ENCODE measurements at places on chromosomes 3 and 15. TPM values are rescaled to one million over a fixed set of nuclear protein-coding genes. Genes with fewer than 3 reads are reported as not detected.

DNA sequence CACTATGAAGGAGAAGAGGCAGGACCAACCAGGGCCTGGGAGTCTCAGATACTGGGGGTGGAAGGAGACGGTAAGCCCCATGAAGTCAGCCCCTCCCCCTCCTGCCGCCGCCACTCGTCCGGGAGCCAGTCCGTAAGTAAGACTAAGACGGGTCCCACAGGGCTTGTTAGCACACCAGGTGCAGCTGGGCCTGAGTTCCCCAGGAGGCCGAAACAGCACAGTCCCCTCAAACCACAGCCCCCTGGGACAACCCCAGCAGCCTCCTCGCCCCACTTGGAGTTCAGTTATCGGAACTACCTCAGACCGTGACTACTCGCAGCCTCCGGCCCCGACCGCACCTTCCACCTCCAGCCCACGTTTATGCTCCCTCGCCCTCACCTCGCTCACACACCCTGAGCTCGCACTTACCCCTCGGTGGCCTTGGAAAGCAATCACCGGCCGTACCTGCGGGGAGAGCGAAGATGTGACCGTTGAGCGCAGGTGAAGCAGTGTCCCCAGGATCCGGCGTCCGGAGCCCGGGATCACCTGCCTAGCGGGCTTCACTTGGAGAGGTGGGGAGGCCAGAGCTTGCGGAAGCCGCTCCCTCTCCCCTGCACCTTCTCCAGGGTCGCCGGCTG is 557 bp downstream of the ELL3 start:
- peaks cover 3% of the 10 kb centered on the region for H3K27me3 ChIP-seq
- H3K36me3 ChIP-seq: peaks cover 23% of the 10 kb centered on the region
- no peak overlapping the region for H3K27ac ChIP-seq
- H3K4me3 ChIP-seq: peak overlapping the region; percentile 37

- H3K4me1 ChIP-seq: no peaks in the 10 kb centered on the region
- H3K27ac ChIP-seq: no peak overlapping the region
- H3K27me3 ChIP-seq: no peaks in the 10 kb centered on the region
Observed at GRCh38 chr3:134163096-134163495, 87.6 kb downstream of the RYK start.

DNA sequence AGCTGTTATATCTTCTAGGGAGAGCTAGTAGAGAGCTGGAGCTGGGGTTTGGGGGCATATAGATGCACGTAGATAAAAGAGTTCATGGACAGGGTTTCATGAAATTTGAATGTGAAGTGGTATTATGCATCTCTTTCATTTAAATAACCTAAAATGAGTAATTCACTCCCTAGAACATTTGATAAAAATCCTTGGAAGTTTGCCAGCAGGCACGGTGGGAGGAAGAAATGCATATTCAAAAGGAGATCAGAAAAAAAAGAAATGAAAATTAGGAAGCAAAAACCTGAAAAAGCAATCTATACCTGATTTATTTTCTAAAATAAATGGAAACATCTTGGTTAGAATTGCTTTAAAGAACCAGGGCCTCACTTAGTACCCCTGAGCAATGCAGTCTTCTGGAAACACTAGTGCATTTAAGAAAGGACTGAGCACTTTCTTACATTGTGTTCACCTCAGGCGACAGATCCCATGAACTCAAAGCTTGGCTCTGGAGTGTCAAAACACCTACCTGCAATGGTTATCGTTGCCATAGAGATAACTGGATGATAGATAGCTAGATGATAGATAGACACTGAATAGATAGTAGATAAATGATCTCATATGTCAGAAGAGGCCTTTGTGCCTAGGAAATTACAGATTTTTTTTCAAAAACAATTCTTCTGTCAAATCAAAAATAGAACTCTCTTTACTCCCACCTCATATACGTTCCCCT is 458.6 kb upstream of the THRB start:
- H3K36me3 ChIP-seq: no peaks in the 10 kb centered on the region
- no peak for DNase-seq
- no peak overlapping the region for H3K27ac ChIP-seq
- H3K4me3 ChIP-seq: no peak overlapping the region
- H3K27me3 ChIP-seq: no peaks in the 10 kb centered on the region
- H3K4me1 ChIP-seq: no peaks in the 10 kb centered on the region

Gene TP63
- total RNA-seq: 0.51 TPM

DNA sequence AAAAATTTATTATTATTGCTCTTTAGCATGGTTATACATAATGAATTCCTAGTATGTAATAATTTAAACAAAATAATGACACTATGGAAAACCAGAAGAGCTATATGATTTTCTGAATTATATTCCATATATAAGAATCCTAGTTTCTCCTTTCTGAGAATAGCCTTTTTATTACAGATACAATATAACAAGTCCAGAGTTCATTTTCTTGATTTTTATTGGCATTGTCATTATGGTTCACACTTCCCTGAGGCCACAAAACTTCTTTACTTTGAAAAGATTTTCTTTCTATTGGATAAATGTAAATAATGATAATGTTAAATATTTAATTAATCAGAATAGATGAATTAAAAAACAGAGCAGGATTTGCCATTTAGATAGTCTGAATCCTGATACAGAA is 362.3 kb upstream of the BCHE start:
- H3K36me3 ChIP-seq: no peaks in the 10 kb centered on the region
- no peaks in the 10 kb centered on the region for H3K4me1 ChIP-seq
- H3K27ac ChIP-seq: no peak overlapping the region
- no peak overlapping the region for H3K4me3 ChIP-seq
- H3K27me3 ChIP-seq: no peaks in the 10 kb centered on the region
- no peak for DNase-seq
